ENCODE measurements at places on chromosomes 1 and 21.
A peak's percentile ranks its signal among the peaks of the same experiment; 100 is the strongest.

DNA sequence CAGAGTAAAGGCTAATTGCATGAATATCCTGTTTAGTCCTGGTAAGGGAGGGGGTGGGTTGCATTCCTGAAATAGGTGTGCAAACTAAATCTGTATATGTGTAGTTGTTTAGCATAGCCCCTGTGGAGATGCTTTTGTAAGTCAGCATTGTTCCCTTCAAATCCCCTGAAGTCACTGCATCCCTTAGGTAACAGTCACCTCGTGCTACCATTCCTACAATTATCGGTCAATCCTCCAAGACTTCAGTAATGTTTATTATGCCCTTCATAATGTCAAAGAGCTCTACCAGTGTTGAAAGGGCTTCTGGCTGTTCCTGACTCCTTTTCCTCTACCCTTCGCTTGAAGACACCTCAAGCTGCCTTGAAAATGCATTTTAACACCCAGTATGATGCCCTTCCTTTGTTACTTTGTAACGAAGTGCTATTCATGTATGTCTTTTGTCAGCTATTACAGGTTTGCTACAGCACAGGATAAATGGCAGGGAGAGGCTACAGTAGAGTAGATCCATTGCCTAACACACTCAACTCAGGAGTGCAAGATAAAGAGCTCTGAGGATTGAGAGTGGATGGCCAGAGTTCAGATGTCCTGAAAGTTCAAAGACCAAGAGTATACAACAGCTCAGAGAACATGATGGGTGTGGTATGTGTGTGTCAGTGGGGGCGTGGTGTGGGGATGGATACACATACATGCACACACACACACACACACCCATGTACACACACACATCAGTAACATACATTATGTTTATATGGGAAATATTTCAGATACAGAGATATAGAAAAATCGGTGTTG lies 27.4 kb upstream of the FOXD3 start:
- no peak for DNase-seq

GRCh38 chr1:198234520-198235251 lies 77.9 kb downstream of the NEK7 start:
- no peak for DNase-seq

GRCh38 chr1:111192658-111193519 lies 7.6 kb downstream of the DENND2D start:
- no peak for DNase-seq

DNA sequence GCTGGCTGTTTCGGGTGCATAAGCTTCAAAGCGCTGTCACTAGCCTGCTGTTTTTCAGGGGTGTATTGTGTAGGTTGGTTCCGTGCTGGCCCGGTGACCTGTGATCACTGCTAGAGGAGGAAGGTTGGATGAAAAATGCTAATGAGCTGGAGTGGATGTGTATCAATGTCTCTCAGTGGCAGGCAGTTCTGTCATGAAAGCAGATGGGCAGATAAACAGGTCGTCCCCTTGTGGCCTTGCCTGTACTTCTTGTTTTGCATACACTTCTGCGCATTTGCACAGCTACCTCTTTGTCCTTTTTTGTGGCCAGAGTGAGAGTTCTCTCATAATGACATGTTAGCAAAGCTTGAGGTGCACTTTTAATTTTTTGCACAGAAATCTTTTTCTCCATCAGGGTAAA lies 2.9 kb downstream of the SELENON start:
- no peak for DNase-seq

DNA sequence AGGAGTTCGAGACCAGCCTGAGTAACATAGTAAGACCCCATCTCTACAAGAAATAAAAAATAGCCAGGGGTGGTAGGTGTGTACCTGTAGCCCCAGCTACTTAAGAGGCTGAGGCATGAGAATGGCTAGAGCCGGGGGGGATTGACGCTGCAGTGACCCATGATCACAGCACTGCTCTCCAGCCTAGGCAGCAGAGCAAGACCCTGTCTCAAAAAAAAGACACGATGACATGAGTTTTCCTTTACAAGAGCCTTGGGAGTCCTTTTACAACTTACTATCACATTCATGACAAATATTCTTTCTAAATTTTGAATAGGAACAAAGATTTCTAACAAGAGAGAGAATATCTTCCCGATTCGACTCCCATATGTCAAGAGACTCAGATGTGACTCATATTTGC lies 3.3 kb upstream of the BRWD1 start:
- no peak for DNase-seq

DNA sequence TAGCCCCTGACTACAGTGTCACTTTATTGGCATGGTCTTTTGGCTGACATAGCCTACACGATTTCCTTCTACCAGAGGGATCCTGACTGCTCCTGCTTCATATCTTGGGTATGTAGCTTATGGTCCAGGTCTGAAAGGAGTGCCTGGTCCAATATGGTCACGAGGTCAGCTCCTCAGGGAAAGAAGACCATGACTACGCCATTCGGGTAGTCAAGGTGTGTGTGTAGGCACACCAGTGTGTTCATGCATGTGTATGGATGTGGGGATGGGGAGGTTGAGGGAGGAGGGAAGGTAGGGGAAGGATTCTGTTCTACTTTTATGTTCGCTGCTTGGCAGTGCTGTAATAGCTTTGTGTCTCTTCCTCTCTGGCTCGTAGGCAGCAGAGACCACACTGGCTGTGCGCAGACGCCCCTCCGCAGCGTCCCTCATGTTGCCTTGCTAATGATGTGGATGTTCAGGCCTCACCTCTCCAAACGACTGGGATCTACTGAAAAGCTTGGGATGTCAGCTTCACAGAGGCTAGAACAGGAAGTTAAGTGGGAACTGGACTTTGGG lies 10.0 kb upstream of the C4BPB start:
- DNase-seq, result no peak

DNA sequence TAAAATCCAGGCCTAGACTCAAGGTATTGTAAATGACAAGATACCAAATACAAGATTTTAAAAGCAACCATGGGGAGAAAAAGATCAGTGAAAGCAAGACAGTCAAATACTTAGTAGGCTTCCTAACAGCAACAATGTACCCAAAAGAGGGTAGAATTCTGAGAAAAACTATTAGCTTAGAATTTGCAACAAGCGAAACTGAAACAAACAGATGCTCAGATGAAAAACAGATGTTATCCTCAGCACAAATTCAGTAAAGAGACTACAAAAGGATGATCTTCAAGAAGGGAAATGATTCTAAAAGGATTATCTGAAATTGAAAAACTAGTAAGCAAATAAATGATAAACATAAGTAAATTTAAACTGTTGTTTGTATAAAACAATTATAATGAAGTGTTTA lies 40.0 kb downstream of the PDC start:
- DNase-seq, result no peak

- DNase-seq, result no peak
These were observed 9.1 kb downstream of the LMNA start for GRCh38 chr1:156123356-156124196.

- peak; percentile 72 for DNase-seq
These were observed at the start of gene NBPF3 for GRCh38 chr1:21439721-21440629. TSS of gene NBPF3 (plus strand) at chr1:21440137. CDS start at chr1:21445087, 4,950 bp downstream.

- no peak for DNase-seq
These were observed 346.8 kb downstream of the KIF26B start for GRCh38 chr1:245501633-245502032.

GRCh38 chr1:227734546-227734855 lies 601 bp downstream of the JMJD4 start:
- no peak for DNase-seq

DNA sequence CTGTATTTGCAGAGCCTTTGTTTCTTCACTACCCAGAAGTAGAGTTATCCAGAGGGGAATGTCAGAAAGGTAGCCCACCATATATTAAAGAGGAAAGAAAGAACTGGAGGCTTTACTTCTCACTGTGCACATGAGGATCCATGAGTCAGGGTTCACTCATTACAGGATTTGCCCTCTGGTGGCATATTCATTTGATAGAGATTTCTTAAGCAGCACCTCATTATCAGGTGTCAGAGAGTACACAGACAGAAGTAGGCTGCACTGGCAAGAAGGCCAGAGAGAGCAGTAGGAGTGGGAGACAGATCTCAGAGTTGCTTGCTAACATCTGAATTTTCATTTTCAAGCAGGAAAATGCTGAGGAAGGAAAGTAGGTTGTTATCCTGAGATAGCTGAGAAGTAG lies 123.8 kb downstream of the PIK3R3 start:
- DNase-seq, result no peak

DNA sequence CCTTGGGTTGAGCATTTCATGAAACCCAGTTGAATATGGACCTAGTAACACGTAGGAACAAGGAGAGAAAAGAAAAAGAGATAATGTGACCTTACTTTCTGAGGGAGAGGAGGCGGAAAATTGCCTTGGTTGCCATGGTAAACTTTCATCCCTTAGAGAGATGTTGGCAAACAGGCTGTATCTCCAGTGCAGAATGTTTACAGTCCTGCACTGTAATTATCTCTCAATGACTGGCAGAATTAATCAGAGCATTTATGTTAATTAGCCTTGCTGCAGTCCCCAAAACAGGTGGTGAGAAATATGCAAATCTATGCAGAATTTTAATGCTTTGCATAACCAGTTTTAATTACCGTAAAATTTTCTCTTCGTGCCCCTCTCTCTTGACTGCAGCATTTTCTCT lies 147.3 kb downstream of the CD247 start:
- DNase-seq, result no peak

GRCh38 chr1:66641891-66642473 lies 108.0 kb downstream of the SGIP1 start:
- DNase-seq, result no peak

DNA sequence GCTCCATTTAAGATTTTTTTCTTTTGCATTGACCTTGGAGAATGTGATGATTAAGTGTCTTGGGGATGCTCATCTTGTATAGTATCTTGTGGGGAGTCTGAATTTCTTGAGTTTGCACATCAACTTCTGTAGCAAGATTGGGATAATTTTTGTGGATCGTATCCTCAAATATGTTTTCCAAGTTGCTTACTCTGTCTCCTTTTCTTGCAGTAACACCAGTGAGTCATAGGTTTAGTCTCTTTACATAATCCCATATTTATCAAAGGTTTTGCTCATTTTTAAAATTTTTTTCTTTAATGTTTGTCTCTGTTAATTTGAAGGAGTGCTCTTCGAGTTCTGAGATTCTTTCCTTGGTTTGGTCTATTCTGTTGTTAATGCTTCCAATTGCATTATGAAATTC lies 41.7 kb upstream of the ANGPTL1 start:
- no peak for DNase-seq

DNA sequence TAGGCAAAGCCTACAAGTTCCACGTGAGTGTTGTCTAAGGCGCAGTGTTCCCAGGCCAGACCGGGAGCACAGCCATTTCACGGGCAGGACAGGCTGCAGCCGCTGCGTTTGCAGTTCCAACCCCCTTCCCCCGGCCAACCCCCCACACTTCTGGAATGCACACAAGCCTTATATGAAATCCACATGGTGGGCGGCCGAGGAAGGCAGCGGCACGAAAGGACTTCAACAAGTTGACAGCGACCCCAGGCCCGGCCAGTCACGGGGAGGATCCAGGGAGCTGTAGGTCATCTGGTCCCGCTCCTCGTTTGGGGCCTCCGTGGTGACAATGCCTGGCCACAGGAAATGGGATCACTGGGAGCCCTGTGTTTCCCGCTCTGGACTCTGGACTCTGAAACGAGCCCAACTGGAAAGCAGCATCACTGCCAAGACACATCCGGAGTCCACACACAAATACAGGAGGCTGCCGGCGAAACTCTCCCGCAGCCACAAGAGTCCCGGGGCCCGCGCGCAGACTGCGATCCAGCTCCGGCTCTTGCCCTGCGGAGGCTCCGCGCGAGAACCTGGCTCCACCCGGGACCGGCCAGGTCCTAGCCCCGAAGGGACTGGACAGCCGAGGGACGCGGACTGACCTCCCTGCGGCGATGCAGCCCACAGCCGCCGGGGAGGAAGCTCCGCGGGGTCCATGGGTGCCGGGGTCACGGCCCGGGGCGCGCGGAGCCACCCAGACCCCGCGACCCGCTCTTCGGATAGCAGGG lies 794 bp downstream of the NID1 start:
- no peak for DNase-seq

- DNase-seq, result no peak
These were observed at the start of gene CFAP45 for GRCh38 chr1:159900086-159900680. TSS of gene CFAP45 (minus strand) at chr1:159900165. CDS start at chr1:159900098, 67 bp downstream.

GRCh38 chr1:39835935-39836594 lies 47.2 kb downstream of the TRIT1 start:
- no peak for DNase-seq

GRCh38 chr1:161222175-161223019 lies 1.0 kb downstream of the APOA2 start:
- DNase-seq, result no peak

GRCh38 chr1:94045465-94046056 lies 75.4 kb downstream of the ABCA4 start:
- DNase-seq, result no peak

GRCh38 chr1:2356401-2356800 lies 35.0 kb downstream of the MORN1 start:
- no peak for DNase-seq

DNA sequence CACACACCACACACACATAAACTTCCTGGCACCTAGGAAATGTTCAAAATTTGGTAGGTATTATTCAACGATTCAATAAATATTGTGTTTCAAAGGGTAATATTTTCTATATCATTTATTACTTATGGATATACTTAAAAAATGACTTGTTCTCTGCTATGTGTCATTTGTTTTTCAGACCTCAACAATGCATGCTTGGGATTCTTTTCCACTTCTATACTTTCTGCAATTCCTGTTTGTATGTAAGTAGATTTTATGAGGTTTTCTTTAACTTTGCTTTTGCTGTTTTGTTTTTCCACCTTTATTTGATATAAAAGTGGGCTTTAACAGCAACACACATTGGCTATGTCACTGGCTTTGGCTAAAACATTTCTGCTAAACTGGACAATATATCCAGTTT lies 3.5 kb downstream of the CEP170 start:
- DNase-seq, result no peak

- DNase-seq, result no peak
These were observed 28.4 kb downstream of the ACP6 start for GRCh38 chr1:147641695-147642592.

- DNase-seq, result no peak
These were observed 135.5 kb downstream of the SETD4 start for GRCh38 chr21:35924714-35925301.

GRCh38 chr1:24967555-24967954 lies 37.5 kb upstream of the RUNX3 start:
- DNase-seq, result no peak

DNA sequence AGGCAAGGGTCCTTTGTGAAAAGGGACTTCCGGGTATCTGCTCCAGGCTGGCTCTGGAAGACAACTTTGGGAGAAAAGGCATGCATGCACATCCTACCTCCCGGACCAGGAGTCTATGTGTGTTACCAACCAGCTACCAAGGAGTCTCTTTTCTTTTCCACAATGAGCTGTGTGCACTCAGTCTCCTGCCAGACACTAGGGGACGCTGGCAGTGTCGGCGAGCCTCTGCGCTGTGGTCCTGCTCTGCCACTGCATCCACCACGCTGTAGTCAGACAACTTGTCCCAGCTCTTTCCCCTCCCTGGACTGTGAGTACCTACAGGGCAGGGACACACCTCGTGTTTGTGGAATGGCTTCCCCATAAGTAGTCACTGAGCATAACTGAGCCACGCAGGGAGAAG lies 5.1 kb upstream of the SSR2 start:
- DNase-seq, result no peak

GRCh38 chr1:28871631-28872401 lies 42.6 kb upstream of the EPB41 start:
- no peak for DNase-seq
